ENCODE measurements at places on chromosomes 16 and 17.

- DNase-seq, result no peak
Measured at GRCh38 chr16:88965411-88965810, 11.6 kb downstream of the CBFA2T3 start.

DNA sequence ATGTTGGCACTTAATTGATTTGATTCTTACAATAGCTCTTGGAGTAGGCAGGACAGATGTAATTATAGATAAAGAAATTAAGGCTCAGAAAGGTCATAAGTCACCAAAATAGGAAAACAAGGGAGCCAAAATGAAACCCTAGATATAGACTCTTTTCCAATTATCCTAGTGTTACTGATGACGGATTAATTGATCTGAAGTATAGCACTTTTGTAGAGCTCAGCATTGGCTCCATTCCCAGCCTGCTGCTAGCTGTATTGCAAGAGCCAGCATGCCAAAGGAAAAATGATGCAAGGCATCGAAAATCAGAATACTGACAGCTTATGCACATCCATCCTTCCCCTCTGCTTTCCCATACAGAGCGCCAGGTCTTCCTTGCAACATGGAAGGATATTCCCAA is 21.6 kb upstream of the RASL10B start:
- DNase-seq, result no peak

GRCh38 chr16:74896389-74897370 is 88.2 kb downstream of the WDR59 start:
- no peak for DNase-seq

GRCh38 chr17:43359469-43360110 is 39.2 kb upstream of the ARL4D start:
- no peak for DNase-seq

DNA sequence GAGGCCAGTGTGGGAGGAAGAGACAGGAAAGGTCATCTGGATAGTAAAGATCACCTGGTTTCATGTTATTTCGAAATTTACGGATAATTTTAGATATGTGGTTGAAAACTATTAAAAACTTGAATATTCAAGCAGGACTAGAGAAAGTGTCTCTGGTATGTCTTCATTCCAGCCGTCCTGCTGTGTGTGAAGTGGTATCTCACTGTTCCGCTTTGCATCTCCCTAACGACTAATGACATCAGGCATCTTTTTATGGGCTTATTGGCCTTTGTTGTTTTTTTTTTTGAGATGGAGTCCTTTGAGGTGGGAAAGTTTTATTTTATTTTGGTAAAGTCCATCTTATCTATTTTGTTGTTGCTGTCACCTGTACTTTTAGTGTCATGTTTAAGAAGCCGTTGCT is 214.4 kb upstream of the CHMP6 start:
- no peak for DNase-seq

GRCh38 chr16:81586417-81586816 is 141.8 kb downstream of the CMIP start:
- no peak for DNase-seq

GRCh38 chr17:17754719-17755686 is 73.7 kb downstream of the RAI1 start:
- no peak for DNase-seq

DNA sequence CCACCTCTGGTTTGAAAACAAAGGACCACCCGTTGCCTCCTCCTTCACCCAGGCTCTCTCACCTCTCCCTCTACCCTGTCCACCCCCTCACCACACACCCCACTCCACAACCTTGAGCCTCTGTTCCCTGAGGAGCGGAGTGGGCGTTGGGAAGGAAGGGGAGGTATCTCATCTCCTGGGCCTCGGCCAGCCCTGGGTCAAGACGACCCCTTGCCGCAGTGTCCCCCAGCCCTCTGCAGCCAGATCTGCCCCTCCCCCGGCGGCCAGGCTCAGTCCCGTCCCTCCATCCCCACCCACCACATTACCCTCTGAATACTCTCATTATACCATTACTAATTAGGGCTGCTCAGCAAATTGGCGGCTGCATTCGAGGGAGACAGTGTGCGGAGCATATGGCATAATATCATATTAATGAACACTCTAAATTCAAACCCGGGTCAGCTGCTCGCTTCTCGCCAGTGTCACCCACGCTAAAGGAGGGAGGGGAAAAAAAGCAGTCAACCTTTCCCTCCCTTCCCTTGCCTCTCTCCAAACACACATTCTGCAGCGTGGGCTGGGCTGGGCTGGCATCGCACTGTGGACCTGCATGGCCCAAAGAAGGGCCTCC is 123.2 kb upstream of the LHX1 start:
- no peak for DNase-seq

DNA sequence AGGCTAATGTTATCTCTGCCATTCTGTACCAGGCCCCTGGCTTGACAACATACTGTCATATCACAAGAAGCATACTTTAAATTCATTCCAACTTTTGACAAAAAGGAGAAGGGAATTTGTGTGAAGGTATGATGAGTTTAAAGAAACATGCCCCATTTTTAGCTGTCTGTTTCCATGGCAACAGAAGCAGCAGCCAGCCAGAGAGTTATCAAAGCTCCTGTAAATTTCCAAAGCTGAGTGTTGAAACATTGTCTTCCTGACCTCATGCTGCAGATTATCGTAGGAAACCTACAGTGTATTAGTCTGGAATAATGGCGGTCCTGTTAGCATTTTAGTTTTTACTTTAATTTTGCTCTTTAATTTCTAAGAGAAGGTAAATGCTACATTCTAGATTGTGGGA is 124.9 kb downstream of the MRTFB start:
- no peak for DNase-seq

DNA sequence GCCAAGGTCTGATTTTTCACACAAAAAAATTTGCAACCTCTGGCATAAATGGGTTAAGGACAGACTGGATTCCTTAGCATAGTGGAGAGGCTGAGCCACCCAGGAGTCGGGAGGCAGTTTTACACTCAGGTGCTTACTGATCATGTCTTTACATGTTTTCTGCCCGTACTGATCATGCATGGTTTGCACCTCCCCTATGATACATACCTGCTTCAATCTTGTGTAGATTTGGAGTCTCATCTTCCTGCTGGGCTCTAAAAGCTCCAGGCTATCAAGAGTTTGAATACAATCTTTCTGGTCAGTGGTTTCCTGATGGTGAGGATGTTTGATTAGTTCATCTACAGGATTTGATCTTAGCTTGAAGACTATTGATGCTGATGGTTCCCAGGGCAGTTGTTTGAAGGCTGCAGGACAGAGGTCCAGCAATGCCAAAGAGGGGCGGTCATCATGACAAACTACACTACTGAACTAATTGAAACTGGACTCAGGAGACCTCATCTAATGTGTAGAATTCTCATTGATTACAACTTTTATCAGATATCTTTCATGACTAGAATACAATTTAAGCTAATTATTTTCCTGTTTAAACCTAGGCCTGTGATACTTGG is 6.9 kb downstream of the C1QBP start:
- DNase-seq, result no peak

- DNase-seq, result no peak
Measured at GRCh38 chr17:67203818-67204217, 41.2 kb downstream of the HELZ start.

GRCh38 chr17:32878211-32878610 is 1.3 kb upstream of the MYO1D start:
- no peak for DNase-seq

DNA sequence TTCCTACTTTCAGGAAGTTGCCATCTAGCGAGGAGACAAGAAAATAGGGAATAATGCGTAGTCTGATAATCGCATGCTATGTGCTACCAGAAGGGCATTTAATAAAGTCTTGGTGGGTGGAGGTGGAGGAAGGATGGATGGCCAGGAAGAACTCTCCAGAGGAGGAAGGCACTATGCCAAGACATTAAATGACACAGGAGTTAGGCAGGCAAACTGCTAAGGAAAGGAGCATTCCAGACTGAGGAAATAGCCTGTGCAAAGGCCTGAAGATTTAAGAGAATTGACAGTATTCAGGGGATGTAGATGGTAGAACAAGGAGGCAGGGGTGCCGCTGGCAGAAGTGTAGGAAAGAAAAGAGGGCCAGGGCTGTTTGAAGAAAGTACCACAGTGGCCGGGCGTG is 19.3 kb upstream of the ARHGAP44 start:
- no peak for DNase-seq

GRCh38 chr16:49338611-49339265 is 34.9 kb upstream of the C16orf78 start:
- DNase-seq, result no peak

DNA sequence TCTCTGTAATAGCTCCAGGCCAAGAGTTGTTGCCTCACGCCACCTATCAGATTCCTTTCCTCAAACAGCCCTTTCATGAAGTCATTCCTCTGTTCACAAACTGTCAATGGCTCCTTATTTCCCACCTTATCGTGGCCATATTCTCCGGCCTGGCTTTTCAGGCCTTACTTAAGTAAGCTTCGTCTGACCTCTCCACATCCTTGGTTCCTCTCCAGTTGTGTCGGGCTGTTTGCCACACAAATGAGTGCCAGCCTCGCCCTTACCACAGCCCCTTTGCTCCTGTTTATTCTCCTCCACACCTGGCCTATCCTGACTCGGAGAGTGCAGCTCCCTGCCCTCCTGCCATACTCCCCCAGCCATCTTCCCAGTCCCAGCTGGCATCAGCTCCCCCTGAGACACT is 2.0 kb downstream of the TP53I13 start:
- no peak for DNase-seq
